ENCODE measurements at places on chromosomes 6 and 20. TPM values are rescaled to one million over a fixed set of nuclear protein-coding genes. Genes with fewer than 3 reads are reported as not detected.

The FNDC11 gene
- total RNA-seq, result 1.5 TPM

The EMILIN3 gene
- 7.5 TPM for total RNA-seq

The CLVS2 gene
- total RNA-seq, result 1.3 TPM

The GPSM3 gene
- 8.0 TPM for total RNA-seq

The PXDC1 gene
- 4.8 TPM for total RNA-seq

The KIF6 gene
- total RNA-seq, result 2.3 TPM

The MANEA gene
- 12.8 TPM for total RNA-seq

The PBOV1 gene
- total RNA-seq, result not detected

The PRR18 gene
- total RNA-seq, result 0.16 TPM

The C6orf141 gene
- 0.89 TPM for total RNA-seq

The LPIN3 gene
- total RNA-seq, result 1.8 TPM

The PDE10A gene
- total RNA-seq, result 26.2 TPM

The FKBP1C gene
- total RNA-seq, result 1.5 TPM

The ULBP3 gene
- total RNA-seq, result 17.5 TPM

The BTN1A1 gene
- total RNA-seq, result not detected

The CRYBG1 gene
- 0.07 TPM for total RNA-seq

The VWA7 gene
- total RNA-seq, result 2.7 TPM

The LTB gene
- not detected for total RNA-seq

The ADAM33 gene
- total RNA-seq, result 3.0 TPM

The MYCT1 gene
- total RNA-seq, result not detected

The MRPL14 gene
- 62.9 TPM for total RNA-seq

The NOX3 gene
- total RNA-seq, result not detected

The OTOR gene
- not detected for total RNA-seq

The SRMS gene
- total RNA-seq, result not detected

The GRM1 gene
- total RNA-seq, result 0.63 TPM

The ENPP1 gene
- 4.9 TPM for total RNA-seq

The CDSN gene
- total RNA-seq, result not detected

The PSMB9 gene
- total RNA-seq, result not detected

The HCK gene
- total RNA-seq, result not detected

The EDEM2 gene
- 16.9 TPM for total RNA-seq

The ZNF831 gene
- not detected for total RNA-seq

The SAPCD1 gene
- 25.1 TPM for total RNA-seq

The BMP6 gene
- 0.44 TPM for total RNA-seq

The ANKEF1 gene
- total RNA-seq, result 3.7 TPM

The HRH3 gene
- 0.86 TPM for total RNA-seq

The AVP gene
- total RNA-seq, result not detected

The OSER1 gene
- 26.6 TPM for total RNA-seq

The NFKBIL1 gene
- 25.7 TPM for total RNA-seq

The POPDC3 gene
- 0.86 TPM for total RNA-seq

The CST11 gene
- total RNA-seq, result not detected

The NOTCH4 gene
- total RNA-seq, result 6.3 TPM

The TNNC2 gene
- not detected for total RNA-seq
